ENCODE measurements at places on chromosomes 16 and 17.

DNA sequence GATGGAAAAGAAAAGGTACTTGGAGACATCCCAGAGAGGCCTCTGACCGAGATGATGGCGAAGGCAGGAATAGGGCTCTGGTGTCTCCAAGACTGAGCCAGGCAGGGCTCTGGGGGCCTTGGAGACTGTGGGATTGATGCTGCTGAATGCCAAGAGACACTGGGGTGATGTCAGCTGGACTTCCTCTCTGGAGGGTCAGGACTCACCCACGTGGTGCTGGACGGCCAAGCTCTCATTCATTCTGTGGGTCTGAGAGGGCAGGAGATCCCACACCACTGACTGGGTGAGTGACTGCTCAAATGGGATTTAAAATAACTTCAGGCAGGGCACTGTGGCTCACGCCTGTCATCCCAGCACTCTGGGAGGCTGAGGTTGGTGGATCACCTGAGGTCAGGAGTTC lies 64.8 kb downstream of the NT5M start:
- no peak for DNase-seq

GRCh38 chr16:86374603-86375130 lies 135.7 kb upstream of the FOXF1 start:
- DNase-seq = no peak

- DNase-seq = no peak
Measured at GRCh38 chr17:65931246-65932149, 260.4 kb downstream of the CEP112 start.

GRCh38 chr16:57892447-57893096 lies 78.4 kb downstream of the CNGB1 start:
- no peak for DNase-seq

- DNase-seq = no peak
Measured at GRCh38 chr17:17232303-17232621, 4.7 kb downstream of the FLCN start.

- no peak for DNase-seq
Measured at GRCh38 chr17:81394377-81394920, 808 bp upstream of the BAHCC1 start.

- no peak for DNase-seq
Measured at GRCh38 chr16:72468582-72468981, 296.6 kb upstream of the PMFBP1 start.

Data from NCI-H187 treated with DMSO at 0.1 percent for 48 hours (cell line).